ENCODE measurements at places on chromosomes 6 and 20. TPM values are rescaled to one million over a fixed set of nuclear protein-coding genes. Genes with fewer than 3 reads are reported as not detected.

The DDX43 gene
- polyA plus RNA-seq = 0.34 TPM

The GCNT2 gene
- polyA plus RNA-seq = 0.04 TPM

The SOBP gene
- not detected for polyA plus RNA-seq

The NRSN1 gene
- polyA plus RNA-seq = not detected

The TXNDC5 gene
- polyA plus RNA-seq = 273 TPM

The RFX6 gene
- polyA plus RNA-seq = not detected

The EFCAB8 gene
- polyA plus RNA-seq = not detected

The PLAGL2 gene
- polyA plus RNA-seq = 3.1 TPM

The ADA gene
- 24.7 TPM for polyA plus RNA-seq

The GRM4 gene
- polyA plus RNA-seq = 0.02 TPM

The SLC35D3 gene
- polyA plus RNA-seq = not detected
